ENCODE measurements at places on chromosomes 1 and 21. TPM values are rescaled to one million over a fixed set of nuclear protein-coding genes. Genes with fewer than 3 reads are reported as not detected.

DNA sequence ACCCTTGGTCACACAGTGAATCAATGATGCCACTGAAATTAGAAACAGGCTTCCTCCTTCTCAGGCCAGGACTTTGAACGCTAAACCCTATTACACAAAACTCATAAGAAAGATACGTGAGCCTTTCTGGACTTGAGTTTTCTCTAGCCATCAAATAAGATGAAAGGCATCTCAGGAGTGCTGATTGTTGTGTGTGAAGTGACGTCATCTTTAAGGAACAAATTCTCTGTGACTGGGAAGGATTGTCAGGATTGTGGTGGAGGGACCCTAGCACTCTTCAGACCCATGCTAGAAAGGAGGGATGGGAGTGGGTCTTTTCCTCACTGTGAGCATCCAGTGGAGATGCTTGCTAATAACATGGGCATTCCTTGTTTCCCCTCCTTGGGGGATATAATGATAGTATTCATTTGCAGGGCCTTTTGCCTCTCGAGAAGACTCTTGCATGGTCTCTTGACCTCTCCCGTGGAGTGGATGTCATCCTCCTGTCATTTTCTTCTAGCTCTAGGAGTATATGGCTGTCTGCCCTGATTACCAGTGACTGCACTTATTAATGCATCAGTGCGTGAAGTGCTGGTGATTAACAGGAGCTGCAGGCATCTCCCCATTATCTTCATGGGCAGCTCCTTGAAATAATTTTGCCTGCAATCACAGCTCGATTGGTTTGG lies 39.9 kb downstream of the SPATA46 start:
- H3K4me1 ChIP-seq = no peaks in the 10 kb centered on the region
- H3K27me3 ChIP-seq = no peaks in the 10 kb centered on the region
- H3K4me3 ChIP-seq = no peak overlapping the region
- no peak for DNase-seq
- no peaks in the 10 kb centered on the region for H3K36me3 ChIP-seq

GRCh38 chr1:8431019-8431418 lies 113.1 kb downstream of the SLC45A1 start:
- H3K27me3 ChIP-seq = no peaks in the 10 kb centered on the region
- H3K36me3 ChIP-seq = no peaks in the 10 kb centered on the region
- no peak overlapping the region for H3K4me3 ChIP-seq
- H3K27ac ChIP-seq = no peak overlapping the region
- DNase-seq = no peak

GRCh38 chr1:25675729-25676476 lies 59.3 kb downstream of the MAN1C1 start:
- no peak for DNase-seq
- H3K27me3 ChIP-seq = no peaks in the 10 kb centered on the region
- H3K27ac ChIP-seq = no peak overlapping the region
- H3K4me1 ChIP-seq = no peaks in the 10 kb centered on the region
- H3K4me3 ChIP-seq = no peak overlapping the region

- H3K4me1 ChIP-seq = no peaks in the 10 kb centered on the region
- H3K27me3 ChIP-seq = no peaks in the 10 kb centered on the region
These were observed 206.5 kb downstream of the RWDD3 start for GRCh38 chr1:95440511-95440910.

DNA sequence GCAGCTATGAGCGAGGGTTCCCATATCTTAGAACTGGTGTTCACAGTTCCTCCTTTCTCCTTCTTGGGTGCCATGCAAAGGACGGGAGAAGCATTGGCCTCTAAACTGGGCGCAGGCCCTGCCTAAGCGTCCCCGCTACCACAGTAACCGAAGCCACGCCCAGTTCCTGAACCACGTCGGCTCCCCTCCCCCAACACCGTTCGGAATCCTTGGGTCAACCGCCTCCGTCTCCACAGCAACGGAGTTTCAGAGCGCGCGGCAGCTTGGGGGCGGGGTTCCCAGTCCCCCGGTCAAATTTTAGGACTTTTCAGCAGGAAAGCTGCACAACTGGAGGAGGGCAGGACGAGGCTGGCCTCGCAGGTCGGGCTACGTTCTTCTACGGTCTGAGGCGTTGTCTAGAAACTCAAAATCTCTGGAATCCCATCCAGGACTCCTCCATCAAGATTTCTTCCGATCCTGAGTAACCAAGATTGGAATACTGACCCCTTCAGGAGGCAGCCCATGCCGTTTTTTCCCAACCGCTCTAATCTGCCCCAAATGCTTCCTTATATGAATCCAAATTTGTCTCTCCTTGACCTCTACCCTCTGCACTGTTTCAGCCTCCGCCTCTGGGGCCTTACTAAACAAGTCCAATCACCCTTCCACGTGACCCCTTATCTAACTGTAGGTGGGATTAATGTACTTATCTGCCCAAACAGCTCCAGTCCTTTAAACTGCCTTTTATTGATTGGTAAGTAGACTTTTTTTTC lies at the start of gene SPAG17:
Gene SPAG17, minus strand, starts transcription at position 145 of the 749 bp plus-strand sequence. Its CDS starts 71 bp downstream, at position 74.
- DNase-seq = no peak
- H3K36me3 ChIP-seq = no peaks in the 10 kb centered on the region
- H3K4me3 ChIP-seq = peak within 1 kb of the TSS; percentile 31
- no peak within 1 kb of the TSS for H3K27ac ChIP-seq
- peaks cover 6% of the 10 kb centered on the region for H3K4me1 ChIP-seq
- no peaks in the 10 kb centered on the region for H3K27me3 ChIP-seq

DNA sequence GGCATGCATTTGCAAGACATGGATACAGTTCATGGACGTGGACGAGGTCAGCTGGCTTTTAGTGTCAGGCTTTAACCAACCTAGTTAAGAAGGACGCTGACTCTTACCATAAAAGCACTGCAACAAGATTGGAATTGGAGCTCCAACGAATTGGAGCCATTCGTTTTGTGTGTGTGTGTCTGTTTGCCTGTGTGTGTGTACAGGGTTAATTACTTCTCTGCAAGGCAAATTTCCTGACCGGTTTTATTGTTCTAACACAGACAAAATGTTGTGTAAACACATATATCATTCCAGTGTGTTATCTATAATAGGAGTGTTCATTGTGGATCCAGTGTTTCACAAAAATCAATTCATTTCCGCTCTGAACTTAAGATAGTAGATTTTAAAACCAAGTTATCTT lies 7.9 kb downstream of the ITSN1 start:
- no peak overlapping the region for H3K27ac ChIP-seq
- H3K36me3 ChIP-seq = no peaks in the 10 kb centered on the region
- H3K4me1 ChIP-seq = peaks cover 1% of the 10 kb centered on the region
- DNase-seq = peak; percentile 10
- no peaks in the 10 kb centered on the region for H3K27me3 ChIP-seq

DNA sequence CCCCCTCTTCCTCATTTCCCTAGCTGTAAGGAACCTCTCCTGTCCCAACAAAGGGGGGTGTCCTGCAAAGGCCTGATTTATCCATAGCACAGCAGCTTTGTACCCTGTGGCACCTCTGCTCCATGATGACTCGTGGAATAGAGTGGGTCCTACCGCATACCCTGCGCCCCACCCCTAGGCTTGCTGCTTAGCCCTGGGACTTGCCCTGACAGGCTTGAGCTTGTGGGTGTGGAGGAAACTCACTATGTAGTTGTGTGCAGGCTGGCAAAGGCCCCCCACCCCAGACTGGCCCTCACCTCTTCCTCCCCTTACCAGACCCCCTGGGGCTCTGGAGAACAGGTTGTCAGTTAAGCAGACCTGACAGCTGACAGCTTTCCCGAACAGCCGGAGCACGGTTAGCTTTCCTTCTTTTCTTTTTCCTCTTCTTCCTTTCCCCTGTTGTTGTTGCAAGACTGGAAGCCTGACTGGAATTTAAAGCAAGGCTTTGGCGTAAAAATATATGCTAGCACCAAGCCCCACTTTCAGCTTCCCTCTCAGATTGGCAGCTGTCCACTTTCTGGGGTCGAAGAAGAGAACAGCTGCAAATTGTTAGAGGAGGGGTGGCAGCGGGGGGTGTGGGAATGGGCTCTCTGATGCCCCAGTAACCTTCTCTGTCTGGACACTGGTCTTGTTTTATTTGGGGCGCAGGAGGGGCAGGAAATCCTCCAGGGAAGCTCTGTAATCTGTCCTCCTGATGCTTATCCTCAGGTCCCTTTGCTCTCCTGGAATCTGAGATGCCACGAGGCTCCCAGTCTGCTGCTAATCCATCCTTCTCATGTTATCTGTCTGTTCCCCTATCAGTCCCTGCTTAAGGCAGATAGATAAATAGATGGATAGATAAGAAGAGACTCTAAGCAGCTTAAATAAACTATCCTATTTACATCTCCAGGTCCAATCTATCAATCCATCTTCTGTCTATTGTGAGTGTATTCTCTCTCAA lies 134.6 kb downstream of the BRINP2 start:
- no peak overlapping the region for H3K27ac ChIP-seq
- peaks cover 11% of the 10 kb centered on the region for H3K4me1 ChIP-seq
- peaks cover 4% of the 10 kb centered on the region for H3K27me3 ChIP-seq
- no peak for DNase-seq
- H3K36me3 ChIP-seq = no peaks in the 10 kb centered on the region

DNA sequence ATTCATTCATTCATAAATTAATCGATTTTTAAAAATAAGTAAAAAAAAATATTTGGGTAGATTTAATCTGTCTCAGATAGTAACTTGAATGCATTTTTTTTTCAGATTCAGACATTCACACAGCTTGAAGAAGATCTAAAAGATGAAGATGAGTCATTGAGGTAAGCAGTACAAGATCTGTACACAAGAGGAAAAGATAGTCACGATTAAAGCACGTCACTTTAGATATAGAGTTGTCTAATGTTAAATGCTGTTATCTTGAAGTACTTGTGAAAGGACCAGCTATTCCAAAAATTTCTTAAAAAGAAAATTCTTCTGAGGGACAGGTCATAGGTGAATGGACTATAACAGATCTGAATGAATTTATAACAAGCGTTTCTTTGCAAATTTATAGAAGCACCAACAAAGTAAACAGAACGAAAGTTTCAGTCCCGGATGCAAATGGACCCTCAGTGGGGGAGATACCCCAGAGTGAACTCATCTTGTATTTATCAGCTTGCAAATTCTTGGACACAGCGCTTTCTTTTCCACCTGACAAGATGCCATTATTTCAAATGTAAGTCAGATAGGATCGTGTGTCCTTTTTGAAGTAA lies 31.2 kb upstream of the MORC3 start:
- no peak overlapping the region for H3K27ac ChIP-seq
- no peaks in the 10 kb centered on the region for H3K4me1 ChIP-seq
- DNase-seq = no peak
- H3K36me3 ChIP-seq = no peaks in the 10 kb centered on the region

DNA sequence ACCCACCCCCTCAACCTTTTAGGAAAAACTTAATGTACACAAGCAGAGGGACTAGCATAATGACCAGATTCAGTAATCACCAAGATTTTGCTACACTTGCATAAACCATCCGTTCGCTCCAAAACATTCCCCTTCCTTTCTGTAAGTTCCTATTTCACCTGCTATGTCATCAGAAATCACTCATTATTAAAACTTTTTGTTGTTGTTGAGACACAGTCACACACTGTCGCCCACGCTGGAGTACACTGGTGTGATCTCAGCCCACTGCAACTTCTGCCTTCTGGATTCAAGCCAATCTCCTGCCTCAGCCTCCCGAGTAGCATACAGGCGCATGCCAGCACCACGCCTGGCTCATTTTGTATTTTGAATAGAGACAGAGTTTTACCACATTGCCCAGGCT lies 3.4 kb downstream of the MRPL20 start:
- H3K27ac ChIP-seq = no peak overlapping the region
- H3K36me3 ChIP-seq = peaks cover 19% of the 10 kb centered on the region
- no peak for DNase-seq

DNA sequence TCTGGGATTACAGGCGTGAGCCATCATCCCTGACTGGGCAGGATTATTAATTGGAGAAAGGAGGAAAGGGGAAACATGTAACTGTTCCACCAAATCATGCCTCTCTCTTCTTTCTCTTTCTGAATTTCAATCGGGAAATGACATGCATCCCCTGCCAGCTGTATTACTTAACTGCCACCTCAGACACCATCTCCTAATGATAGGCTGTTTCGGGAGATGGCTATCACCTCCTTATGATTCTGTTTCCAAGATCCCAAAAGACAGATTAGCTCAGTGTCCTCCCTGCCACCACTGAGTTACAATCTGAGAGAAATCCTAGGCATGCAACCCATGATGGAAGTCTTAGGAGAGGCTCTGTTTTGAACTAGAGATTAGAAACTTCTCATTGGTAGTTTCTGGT lies 67.5 kb downstream of the MIS18A start:
- H3K36me3 ChIP-seq = no peaks in the 10 kb centered on the region
- DNase-seq = no peak
- no peak overlapping the region for H3K27ac ChIP-seq
- H3K4me1 ChIP-seq = no peaks in the 10 kb centered on the region
- H3K4me3 ChIP-seq = no peak overlapping the region
- no peaks in the 10 kb centered on the region for H3K27me3 ChIP-seq

- H3K27ac ChIP-seq = no peak overlapping the region
- H3K36me3 ChIP-seq = no peaks in the 10 kb centered on the region
- no peak for DNase-seq
These were observed 28.4 kb downstream of the RNF2 start for GRCh38 chr1:185073725-185074124.

DNA sequence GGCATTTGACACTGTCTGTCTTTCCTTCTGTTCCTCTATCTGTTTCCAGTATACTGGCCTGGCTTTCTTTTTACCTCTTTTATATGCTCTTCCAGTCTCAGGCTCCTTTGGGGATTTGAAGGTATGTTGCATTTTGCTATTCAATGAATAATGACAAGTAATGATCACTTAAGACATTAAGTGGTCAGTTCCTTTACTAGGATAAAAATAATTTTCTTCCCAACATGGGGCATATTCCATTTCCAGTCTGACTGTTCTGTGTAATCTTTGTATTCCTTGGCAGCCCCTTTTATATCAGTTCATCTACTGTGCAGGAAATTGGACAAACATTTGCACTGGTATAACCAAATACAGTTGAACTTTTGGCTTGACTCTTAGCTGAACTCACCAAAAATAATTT lies 15.6 kb downstream of the METTL18 start:
- H3K36me3 ChIP-seq = no peaks in the 10 kb centered on the region
- no peaks in the 10 kb centered on the region for H3K4me1 ChIP-seq
- DNase-seq = no peak
- no peaks in the 10 kb centered on the region for H3K27me3 ChIP-seq
- no peak overlapping the region for H3K27ac ChIP-seq
- H3K4me3 ChIP-seq = no peak overlapping the region

DNA sequence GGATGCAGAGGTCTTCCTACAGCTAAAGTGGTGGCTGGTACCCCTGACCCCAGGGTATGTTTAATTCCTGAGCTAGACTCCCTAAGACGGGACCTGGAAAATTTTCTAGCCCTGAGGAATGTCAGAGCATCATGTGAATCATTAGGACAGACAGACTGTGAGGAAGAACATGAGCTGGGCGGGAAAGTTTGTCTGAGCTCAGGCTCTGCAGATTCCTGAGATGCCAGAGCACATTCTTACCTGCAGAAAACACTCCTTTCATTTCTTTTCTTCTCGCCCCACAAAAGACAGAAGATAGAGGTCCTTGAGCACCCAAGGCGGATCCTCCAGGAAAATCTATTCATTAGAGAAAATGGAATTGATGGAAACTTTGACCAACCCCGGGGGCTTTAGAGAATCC lies 6.5 kb downstream of the CAPN2 start:
- peaks cover 10% of the 10 kb centered on the region for H3K36me3 ChIP-seq
- H3K27ac ChIP-seq = no peak overlapping the region
- peaks cover 35% of the 10 kb centered on the region for H3K4me1 ChIP-seq

GRCh38 chr1:115089420-115090185 lies at the start of gene TSPAN2:
Gene TSPAN2, minus strand, starts transcription at chr1:115089503. Its CDS starts 71 bp downstream, at chr1:115089432.
- H3K4me1 ChIP-seq = peaks cover 47% of the 10 kb centered on the region
- H3K36me3 ChIP-seq = no peaks in the 10 kb centered on the region
- peak; percentile 98 for DNase-seq

The SFN gene
- total RNA-seq = 2.2 TPM

The SH2D1B gene
- not detected for total RNA-seq

The OR2T1 gene
- not detected for total RNA-seq

The LHX8 gene
- not detected for total RNA-seq
